ENCODE measurements at places on chromosomes 12 and 14. TPM values are rescaled to one million over a fixed set of nuclear protein-coding genes. Genes with fewer than 3 reads are reported as not detected.

Gene DACT1
- total RNA-seq, result 1.2 TPM

Gene SCN8A
- total RNA-seq, result 0.67 TPM

Gene RNASE7
- total RNA-seq, result not detected

Gene ARHGDIB
- total RNA-seq, result 1,588 TPM

Gene SLC16A7
- total RNA-seq, result 46.7 TPM

Gene GPR84
- total RNA-seq, result 0.15 TPM

Gene EML5
- total RNA-seq, result 2.6 TPM

DNA sequence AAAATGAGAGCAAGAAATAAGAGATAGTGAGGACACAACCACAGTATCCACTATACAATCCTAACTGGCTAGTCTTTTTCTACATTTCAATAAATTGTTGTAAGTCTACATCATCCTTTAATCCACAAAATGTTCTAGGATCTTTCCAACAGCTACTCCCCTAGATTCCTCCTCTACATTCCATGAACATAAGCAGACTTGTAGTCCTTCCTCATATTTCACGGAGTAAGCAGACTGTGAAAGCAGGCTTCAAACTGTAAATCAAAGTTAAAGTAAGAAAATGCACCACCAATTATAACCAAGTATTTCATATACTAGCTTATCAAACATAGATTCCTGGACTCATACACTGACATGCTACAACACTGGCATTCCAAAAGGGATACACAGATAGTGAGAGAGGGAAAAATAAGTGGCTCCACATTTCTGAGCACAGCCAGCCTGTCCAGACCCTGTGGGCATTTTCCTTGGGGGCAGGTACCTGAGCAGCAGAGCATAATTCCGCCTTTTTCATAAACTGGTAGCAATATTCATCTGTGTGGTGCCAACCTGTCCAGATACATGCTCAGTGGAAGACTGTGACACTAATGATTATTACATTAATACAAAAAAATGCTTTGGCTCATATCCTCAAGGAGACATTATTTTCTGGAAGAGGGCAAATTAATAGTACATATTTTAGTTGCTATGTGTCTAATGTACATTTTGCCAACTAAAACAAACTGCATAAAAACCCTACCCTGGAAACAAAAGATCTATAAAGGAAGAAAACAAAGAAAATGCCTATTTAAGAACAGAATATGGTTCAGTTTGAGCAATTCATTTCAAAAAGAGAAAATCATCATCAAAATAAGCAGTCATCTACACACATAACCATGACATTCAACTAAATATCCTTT, 113.3 kb upstream of the FSCB start:
- H3K27ac ChIP-seq, result no peak overlapping the region
- H3K4me3 ChIP-seq, result no peak overlapping the region
- H3K36me3 ChIP-seq, result no peaks in the 10 kb centered on the region
- H3K4me1 ChIP-seq, result no peaks in the 10 kb centered on the region
- DNase-seq, result no peak

GRCh38 chr12:131153956-131154355, 200.2 kb downstream of the ADGRD1 start:
- no peak overlapping the region for H3K27ac ChIP-seq
- peaks cover 7% of the 10 kb centered on the region for H3K27me3 ChIP-seq
- no peak for DNase-seq
- no peak overlapping the region for H3K4me3 ChIP-seq

GRCh38 chr14:70640938-70641547, 673 bp upstream of the TTC9 start:
- H3K27ac ChIP-seq, result peak overlapping the region; percentile 86
- DNase-seq, result peak; percentile 54
- H3K4me1 ChIP-seq, result peaks cover 56% of the 10 kb centered on the region

GRCh38 chr14:54349713-54350112, 47.1 kb upstream of the CDKN3 start:
- no peaks in the 10 kb centered on the region for H3K36me3 ChIP-seq
- H3K27me3 ChIP-seq, result peaks cover 7% of the 10 kb centered on the region
- peaks cover 7% of the 10 kb centered on the region for H3K4me1 ChIP-seq
- DNase-seq, result no peak

DNA sequence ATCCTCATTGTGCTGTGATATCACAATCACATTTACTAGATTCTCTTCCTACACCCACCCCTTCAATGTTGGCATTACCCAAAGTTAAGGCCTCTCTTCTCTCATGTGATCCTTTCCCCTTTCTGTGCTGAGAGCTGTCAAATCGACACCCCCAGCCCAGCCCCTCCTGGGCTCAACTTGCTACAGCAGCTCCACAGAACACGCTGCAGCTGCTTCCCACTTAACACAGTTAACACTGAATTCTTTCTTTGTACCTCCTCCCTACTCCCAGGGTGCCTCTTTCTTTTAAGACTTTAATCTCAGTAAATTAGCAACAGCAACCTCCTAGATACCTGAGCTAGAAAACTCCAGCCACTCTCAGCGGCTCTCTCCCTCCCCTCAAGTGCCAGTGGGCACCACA, 17.8 kb downstream of the SPTB start:
- H3K4me1 ChIP-seq, result no peaks in the 10 kb centered on the region
- H3K4me3 ChIP-seq, result no peak overlapping the region
- H3K36me3 ChIP-seq, result no peaks in the 10 kb centered on the region
- no peak overlapping the region for H3K27ac ChIP-seq

DNA sequence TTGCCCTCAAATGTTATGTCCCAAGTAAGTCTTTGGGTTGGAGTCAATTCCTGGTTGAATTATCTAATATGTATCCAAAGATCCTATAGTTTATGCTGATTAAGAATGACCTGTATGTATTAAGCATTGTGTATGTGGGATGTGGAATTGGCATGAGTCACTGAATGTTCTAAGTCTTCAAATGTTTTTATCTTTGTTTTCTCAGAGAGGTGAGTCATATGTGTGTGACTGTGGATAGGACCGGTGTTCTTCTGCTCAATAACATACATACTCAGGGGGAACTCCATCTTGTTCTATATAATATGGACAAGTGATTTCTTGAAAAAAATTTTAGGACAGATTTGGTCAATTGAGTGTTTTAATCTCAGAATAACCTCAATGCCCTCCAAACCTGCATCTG, 57.9 kb downstream of the NAV3 start:
- H3K4me1 ChIP-seq, result no peaks in the 10 kb centered on the region
- H3K4me3 ChIP-seq, result no peak overlapping the region
- no peak for DNase-seq
- no peak overlapping the region for H3K27ac ChIP-seq

- H3K27me3 ChIP-seq, result peaks cover 3% of the 10 kb centered on the region
- no peak overlapping the region for H3K27ac ChIP-seq
- no peak overlapping the region for H3K4me3 ChIP-seq
- H3K36me3 ChIP-seq, result no peaks in the 10 kb centered on the region
- H3K4me1 ChIP-seq, result no peaks in the 10 kb centered on the region
- no peak for DNase-seq
Observed at GRCh38 chr14:100580316-100581227, 6.6 kb downstream of the BEGAIN start.

DNA sequence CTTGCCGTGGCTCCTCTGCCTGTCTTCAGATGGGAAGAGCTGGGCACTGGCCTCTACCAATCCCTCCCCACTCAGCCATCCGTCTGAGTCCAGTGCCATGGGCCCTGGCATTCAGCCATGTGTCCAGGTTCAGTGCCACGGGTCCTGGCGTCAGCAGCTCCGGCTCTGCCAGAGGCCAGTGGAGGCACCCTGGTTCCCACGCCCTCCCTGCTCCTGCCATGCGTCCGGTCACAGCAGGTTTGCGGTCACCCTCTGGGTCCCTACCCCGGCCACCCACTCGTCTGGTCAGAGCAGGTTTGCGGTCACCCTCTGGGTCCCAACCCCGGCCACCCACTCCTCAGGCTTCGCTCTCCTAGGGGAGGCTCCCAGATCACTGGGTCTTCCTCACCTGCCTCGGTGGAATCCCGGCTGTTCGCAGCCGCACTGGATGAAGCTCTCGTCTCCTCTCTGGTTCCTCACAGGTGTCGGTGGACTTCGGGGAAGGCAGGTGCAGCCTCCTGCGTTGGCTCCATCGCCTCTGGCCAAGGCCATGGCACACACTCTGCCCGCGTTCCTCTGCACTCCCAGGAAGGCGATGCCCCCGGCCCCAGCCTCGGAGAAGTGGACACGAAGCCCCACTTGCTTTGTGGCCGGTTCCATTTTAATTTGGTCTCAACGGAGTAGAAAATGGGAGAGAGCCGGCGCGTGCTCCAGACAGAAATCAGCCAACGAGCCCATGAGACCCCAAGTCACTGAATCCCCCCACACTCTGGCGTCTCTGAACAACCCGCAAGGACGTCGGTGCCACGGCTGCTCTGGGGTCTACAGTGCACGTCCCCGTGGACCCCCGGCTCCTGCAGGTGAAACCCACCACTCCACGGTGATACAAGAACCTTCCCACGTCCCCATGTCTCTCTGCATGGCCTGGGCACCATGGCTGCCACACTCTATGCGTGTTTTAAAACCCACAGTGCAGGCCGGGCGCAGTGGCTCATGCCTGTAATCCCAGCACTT, 47.8 kb upstream of the FBRSL1 start:
- peaks cover 5% of the 10 kb centered on the region for H3K36me3 ChIP-seq
- no peak for DNase-seq
- peak overlapping the region; percentile 64 for H3K27ac ChIP-seq
- H3K27me3 ChIP-seq, result no peaks in the 10 kb centered on the region
- peaks cover 59% of the 10 kb centered on the region for H3K4me1 ChIP-seq

DNA sequence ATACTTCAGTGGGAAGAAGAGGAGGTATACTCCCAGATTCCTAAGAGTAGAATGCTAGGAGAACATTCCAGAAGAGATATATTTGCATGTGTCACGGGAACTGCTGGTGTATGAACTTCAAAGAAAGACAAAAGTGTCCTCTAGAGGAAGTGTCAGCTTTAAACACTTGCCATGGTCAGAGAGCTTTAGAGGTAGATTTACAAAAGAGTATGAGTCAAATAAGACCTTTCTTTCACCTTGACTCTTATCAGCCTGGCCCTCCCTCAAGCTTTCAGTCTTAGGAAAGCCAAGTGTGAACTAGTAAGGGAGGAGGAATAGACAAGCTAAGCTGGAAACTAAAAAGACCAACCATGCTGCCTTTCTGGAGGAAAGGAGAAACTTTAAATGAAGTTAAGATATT, 34.7 kb downstream of the COX8C start:
- peaks cover 38% of the 10 kb centered on the region for H3K27me3 ChIP-seq
- no peaks in the 10 kb centered on the region for H3K4me1 ChIP-seq
- H3K36me3 ChIP-seq, result no peaks in the 10 kb centered on the region
- no peak for DNase-seq
- no peak overlapping the region for H3K27ac ChIP-seq
- no peak overlapping the region for H3K4me3 ChIP-seq

Data from activated CD4-positive, alpha-beta T cell treated with anti-CD3 and anti-CD28 coated beads, Interleukin-2, amount 10 ng/mL, durations not matched to agents 7 days and 5 days (primary cell).